H9 (cell line): ENCODE measurements at places on chromosomes 16 and 17.
A peak's percentile ranks its signal among the peaks of the same experiment; 100 is the strongest.

DNA sequence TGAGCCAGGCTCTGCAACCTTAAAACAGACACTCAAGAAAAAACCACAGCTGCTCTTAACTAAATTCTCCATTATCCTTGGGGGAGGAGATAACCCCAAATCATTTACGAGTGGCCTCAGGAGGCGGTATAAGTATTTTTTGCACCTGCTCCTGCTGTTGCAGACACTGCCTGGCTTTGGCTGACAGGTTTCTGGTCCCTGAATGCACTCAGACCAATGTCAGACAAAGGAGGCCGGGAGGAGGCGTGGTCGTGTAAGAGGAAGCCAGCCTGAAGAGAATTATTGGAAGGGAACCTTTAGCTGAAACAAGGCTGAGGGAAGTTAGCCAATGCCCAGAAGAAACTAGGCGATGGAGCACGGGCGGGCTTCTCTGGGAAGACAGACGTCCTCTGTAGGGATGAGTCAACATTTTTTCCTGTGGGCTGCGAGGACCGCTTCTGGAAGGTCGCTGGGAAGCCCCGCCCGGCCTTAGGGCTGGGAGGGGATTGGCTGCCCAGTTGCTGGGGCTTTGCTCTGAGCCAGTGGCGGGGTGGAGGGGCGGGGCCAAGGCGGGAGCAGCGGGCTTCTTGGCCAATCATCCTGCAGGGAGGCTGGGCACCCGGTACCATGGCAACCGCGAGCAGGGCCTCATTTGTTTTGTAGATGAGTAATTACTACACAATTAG is 82.3 kb downstream of the CCDC182 start:
- peak; percentile 100 for DNase-seq

- no peak for DNase-seq
Measured at GRCh38 chr17:69714669-69715068, 300.2 kb downstream of the MAP2K6 start.

- peak; percentile 76 for DNase-seq
Measured at GRCh38 chr16:72099377-72099818, 5.8 kb downstream of the DHX38 start.

DNA sequence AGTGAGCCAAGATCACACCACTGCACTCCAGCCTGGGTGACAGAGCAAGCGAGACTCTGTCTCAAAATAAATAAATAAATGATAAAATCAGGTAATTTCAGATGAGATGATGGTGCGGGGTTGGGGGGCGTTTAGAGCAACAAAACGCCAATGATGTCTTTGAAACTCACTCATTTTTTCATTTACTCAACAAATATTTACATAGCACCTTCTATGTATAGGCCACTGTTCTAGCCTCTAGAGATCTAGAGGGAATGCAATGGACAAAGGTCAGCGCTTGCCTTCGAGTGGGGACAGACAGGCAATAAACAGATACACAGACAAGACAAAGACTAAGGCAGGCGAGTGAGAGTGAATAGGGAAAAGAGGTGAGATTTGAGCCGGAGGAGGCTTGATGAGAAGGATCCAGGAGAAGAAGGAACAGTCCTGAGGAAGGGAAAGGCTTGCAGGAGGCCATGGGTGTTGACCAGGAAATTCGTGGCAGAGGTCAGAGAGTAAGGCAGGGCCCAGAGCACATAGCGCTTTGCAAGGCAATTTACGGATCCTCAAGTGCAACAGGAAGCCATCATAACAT is 14.1 kb downstream of the ALDH3A1 start:
- no peak for DNase-seq

GRCh38 chr16:1680361-1680760 is 2.3 kb downstream of the JPT2 start:
- no peak for DNase-seq

- no peak for DNase-seq
Measured at GRCh38 chr16:83302853-83303252, 504.9 kb upstream of the HSBP1 start.

GRCh38 chr17:19325542-19325941 is 37.0 kb downstream of the B9D1 start:
- no peak for DNase-seq

GRCh38 chr17:9329251-9329921 is 246.2 kb downstream of the STX8 start:
- no peak for DNase-seq

DNA sequence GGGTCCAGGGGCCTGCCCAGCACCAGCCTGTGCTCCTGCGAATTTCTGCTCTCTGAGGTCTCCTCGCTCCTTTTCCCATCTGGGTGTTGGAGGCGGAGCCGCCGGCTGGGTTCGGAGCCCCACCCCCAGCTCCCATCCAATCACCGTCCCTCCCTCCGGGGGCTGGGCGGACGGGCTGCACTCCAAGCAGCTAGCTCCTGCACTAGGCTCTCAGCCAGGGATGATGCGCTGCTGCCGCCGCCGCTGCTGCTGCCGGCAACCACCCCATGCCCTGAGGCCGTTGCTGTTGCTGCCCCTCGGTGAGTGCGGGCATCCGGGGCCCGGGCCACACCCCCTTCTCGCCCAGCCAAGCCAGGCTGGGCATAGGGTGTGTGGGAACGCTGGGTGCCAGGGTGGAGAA is at the start of gene NRN1L:
Gene NRN1L (plus strand): TSS at position 202 of the 400 bp plus-strand sequence. CDS start 19 bp downstream, at position 221.
- peak; percentile 96 for DNase-seq

DNA sequence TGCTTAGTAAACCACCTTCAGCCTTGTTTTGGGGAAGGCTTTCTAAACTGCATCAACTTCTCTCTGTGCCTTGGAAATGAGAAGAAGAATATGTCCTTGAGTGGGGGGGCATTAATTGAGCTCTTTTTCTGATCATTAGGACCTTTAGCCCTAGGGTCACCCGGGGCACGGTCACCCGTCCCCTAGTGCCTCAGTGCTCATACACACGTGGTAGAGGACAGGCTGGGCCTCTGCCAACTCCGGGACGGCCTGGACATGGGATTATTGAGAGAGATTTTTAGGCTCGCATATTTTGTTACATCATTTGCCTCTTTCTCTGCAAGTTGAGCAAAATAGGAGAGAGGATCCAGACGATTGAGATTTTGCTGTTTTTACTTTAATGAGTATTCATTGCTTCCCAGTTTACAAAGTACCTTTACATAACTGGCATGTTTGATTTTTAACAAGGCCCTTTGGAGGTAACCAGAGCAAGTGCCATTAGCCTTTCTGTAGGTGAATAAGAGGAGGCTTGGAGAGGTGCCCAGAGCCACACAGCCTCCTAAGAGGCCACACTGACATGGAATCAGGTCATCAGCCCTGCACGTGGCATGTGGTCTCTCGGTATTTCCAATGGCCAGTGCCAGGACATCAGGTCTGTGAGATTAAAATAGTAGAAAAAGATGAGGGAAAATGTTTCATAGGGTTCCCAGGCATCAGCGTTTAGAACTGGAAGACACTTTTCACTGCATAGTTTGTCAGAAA is 11.1 kb downstream of the PMM2 start:
- no peak for DNase-seq

GRCh38 chr16:72473631-72474030 is 301.7 kb upstream of the PMFBP1 start:
- DNase-seq = no peak

DNA sequence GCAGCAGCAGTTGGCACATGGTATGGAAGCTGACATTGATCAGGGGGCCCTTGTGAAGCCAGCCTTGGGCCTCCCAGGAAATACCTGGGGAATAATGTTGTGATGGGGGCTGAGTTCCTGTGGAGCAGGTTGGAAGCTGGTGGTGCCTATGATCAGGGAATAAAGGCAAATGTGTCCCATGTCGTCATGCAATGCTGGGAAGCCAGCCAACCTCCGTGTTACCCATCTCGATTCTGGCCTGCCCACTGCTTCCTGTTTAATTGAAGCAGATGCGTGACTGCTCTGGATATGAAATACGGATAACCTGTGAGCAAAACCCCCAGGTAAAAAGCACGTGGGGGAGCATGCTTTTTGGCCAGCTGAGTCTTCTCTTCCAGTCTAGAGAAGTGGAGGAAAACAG is 580.4 kb upstream of the HSBP1 start:
- no peak for DNase-seq

DNA sequence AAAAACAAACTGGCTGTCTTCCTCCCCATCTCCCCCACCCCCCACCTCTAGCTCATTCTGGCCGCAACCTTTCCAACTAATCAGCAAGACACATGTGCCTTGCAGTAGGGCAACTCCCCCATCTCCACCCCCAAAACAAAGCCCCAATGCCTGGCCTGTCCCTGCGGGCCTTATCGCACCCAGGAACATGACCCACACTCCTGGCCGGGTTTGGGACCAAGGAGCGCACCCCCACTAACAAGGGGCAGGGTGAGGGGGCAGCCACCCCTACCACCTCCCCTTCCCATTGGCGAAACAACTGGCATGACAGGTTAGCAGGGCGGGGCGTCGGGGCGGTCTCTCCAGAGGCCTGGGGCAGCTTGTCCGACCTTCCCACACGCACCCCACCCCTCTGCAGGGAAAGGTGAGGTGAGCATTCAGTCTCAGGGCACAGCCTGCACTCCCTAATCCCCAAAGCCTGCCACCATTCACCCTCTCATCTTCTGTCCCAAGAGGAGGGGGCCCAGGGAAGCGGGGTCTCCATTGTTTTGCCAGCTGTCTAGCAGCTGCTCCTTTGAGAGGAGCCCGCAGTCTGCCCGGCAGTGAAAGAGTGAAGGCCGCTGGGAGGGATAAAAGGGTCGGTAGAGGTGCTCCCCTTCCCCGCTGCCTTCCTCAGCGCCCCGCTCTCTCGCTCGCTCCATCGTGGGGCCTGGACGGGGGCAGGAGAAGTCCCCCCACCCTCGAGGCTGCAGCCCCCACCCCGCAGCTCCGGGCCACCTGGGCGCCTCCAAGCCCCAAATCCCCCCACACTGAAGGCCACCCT is 765 bp downstream of the MYO18A start:
- peak; percentile 98 for DNase-seq

GRCh38 chr17:72113751-72114150 is 7.1 kb upstream of the SOX9 start:
- no peak for DNase-seq

GRCh38 chr16:85471469-85472431 is 141.4 kb upstream of the GSE1 start:
- no peak for DNase-seq

DNA sequence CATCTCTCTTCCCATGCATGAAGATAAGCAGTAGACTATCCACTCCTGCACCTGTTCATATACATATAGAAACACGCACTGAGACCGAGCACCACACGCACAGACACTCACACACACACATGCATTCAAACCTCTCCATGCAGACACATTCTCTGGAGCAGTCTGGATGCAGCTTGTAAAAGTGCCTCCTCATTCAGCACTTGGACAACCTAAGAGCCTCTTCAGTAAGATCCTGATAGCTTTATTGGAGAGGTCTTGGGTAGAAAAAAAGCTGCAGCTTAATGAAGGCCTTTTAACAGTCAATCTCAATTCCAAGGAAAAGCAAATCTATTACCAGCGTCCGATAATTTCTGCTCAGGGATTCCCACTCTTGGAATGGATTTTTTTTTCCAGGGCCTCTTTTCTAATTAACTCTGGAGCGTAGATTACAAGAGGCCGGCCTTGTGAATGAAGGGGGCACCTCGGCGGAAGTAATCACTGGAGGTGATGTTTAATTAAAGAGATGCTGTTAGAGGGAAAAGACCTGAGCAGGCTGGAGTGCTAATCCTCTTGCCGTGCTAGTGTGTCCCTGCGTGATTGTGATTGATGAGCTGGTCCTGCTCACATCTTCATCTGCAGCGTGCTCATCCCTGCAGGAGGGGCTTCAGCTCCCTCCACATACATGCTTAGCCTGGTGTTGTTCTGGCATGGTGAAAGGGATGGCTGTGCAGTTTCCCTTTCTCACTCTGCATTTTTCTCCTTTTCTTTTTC is 155.1 kb downstream of the RBFOX1 start:
- no peak for DNase-seq
